Bronchial smooth muscle cell (primary cell): ENCODE measurements at places on chromosomes 2 and 18. TPM values are rescaled to one million over a fixed set of nuclear protein-coding genes. Genes with fewer than 3 reads are reported as not detected.

Gene FOSL2
- 26.6 and 33.7 TPM in 2 replicates for total RNA-seq

Gene SETBP1
- 5.2 and 5.6 TPM in 2 replicates for total RNA-seq

Gene LYPD6B
- total RNA-seq, result 0.32 TPM in 1 of 2 replicates, not detected in the other

Gene ANKRD29
- total RNA-seq, result 5.9 and 9.8 TPM in 2 replicates

Gene BCL2L11
- total RNA-seq, result 2.2 and 5.9 TPM in 2 replicates

Gene IGFBP5
- 213 and 793 TPM in 2 replicates for total RNA-seq

Gene IL1RL2
- 1.9 and 2.2 TPM in 2 replicates for total RNA-seq

Gene ALPG
- total RNA-seq, result not detected in 2 replicates

Gene SFXN5
- 9.6 and 10.0 TPM in 2 replicates for total RNA-seq

Gene LONRF2
- under 0.01 TPM in 2 replicates for total RNA-seq

Gene LRP2
- not detected in 2 replicates for total RNA-seq

Gene CPLX4
- total RNA-seq, result not detected in 2 replicates

Gene SERPINB13
- total RNA-seq, result 0.16 TPM in 1 of 2 replicates, not detected in the other

Gene LCLAT1
- 7.7 and 8.1 TPM in 2 replicates for total RNA-seq

Gene C2orf78
- not detected in 2 replicates for total RNA-seq

Gene MRO
- total RNA-seq, result 0.09 and 0.32 TPM in 2 replicates

Gene CCDC121
- total RNA-seq, result 1.7 and 3.0 TPM in 2 replicates

Gene ANKRD30BL
- total RNA-seq, result not detected in 2 replicates

Gene ACOXL
- total RNA-seq, result not detected in 2 replicates

Gene EPB41L5
- 10.2 and 11.0 TPM in 2 replicates for total RNA-seq

Gene USP14
- total RNA-seq, result 15.4 and 16.2 TPM in 2 replicates

Gene TEX44
- not detected in 2 replicates for total RNA-seq

Gene TTC31
- total RNA-seq, result 7.6 and 9.1 TPM in 2 replicates

Gene MATN3
- 0.77 and 1.6 TPM in 2 replicates for total RNA-seq

Gene CXCR4
- total RNA-seq, result under 0.01 and 0.09 TPM in 2 replicates

Gene DPY30
- 58.0 and 68.9 TPM in 2 replicates for total RNA-seq

Gene NPPC
- 0.16 TPM in 1 of 2 replicates, not detected in the other for total RNA-seq

Gene AQP12A
- total RNA-seq, result not detected in 2 replicates

Gene ST6GAL2
- not detected in 2 replicates for total RNA-seq

Gene GDF7
- under 0.01 TPM in 2 replicates for total RNA-seq

Gene EMILIN1
- total RNA-seq, result 257 and 364 TPM in 2 replicates

Gene USP37
- total RNA-seq, result 3.8 and 6.6 TPM in 2 replicates

Gene ABCG5
- not detected in 2 replicates for total RNA-seq

Gene PRSS56
- not detected in 2 replicates for total RNA-seq

Gene PTPRN
- 7.2 and 12.6 TPM in 2 replicates for total RNA-seq

Gene ALPP
- not detected in 2 replicates for total RNA-seq

Gene PPP4R1
- 69.2 and 133 TPM in 2 replicates for total RNA-seq

Gene AMER3
- under 0.01 TPM in 1 of 2 replicates, not detected in the other for total RNA-seq
